ENCODE measurements at places on chromosomes 13 and 19. TPM values are rescaled to one million over a fixed set of nuclear protein-coding genes. Genes with fewer than 3 reads are reported as not detected.

- DNase-seq, result no peak
- no peak overlapping the region for H3K27ac ChIP-seq
- H3K4me3 ChIP-seq, result no peak overlapping the region
- no peaks in the 10 kb centered on the region for H3K4me1 ChIP-seq
- no peaks in the 10 kb centered on the region for H3K36me3 ChIP-seq
- no peaks in the 10 kb centered on the region for H3K27me3 ChIP-seq
These were observed 894.3 kb downstream of the UQCRFS1 start for GRCh38 chr19:28318469-28319179.

DNA sequence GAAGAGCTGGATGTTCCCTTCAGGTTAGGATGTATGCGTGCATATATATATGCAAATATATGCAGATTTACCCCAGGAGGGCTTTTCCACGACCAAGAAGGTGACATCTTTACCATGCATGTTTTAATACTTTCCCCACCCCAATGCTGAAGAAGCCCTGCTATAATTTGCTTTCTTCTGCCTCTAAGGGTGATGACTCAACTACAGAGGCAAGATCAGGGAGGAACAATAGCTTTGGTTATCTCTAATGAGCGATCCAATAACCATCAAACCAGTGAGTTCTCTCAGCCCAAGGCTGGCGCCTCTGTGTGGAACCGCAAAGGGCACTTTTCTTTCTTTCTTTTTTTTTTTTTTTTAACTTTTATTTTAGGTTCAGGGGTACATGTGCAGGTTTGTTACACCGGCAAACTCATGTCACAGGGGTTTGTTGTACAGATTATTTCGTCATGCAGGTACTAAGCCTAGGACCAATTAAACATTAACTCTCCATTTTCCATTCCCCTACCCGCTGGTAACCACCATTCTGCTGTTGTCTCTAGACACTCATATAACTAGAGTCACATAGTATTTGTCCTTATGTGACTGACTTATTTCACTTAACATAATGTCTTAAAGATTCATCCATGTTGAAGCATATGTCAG, 25.7 kb upstream of the UBE2L5 start:
- H3K36me3 ChIP-seq, result peaks cover 2% of the 10 kb centered on the region
- no peaks in the 10 kb centered on the region for H3K27me3 ChIP-seq
- H3K4me3 ChIP-seq, result no peak overlapping the region
- DNase-seq, result no peak

DNA sequence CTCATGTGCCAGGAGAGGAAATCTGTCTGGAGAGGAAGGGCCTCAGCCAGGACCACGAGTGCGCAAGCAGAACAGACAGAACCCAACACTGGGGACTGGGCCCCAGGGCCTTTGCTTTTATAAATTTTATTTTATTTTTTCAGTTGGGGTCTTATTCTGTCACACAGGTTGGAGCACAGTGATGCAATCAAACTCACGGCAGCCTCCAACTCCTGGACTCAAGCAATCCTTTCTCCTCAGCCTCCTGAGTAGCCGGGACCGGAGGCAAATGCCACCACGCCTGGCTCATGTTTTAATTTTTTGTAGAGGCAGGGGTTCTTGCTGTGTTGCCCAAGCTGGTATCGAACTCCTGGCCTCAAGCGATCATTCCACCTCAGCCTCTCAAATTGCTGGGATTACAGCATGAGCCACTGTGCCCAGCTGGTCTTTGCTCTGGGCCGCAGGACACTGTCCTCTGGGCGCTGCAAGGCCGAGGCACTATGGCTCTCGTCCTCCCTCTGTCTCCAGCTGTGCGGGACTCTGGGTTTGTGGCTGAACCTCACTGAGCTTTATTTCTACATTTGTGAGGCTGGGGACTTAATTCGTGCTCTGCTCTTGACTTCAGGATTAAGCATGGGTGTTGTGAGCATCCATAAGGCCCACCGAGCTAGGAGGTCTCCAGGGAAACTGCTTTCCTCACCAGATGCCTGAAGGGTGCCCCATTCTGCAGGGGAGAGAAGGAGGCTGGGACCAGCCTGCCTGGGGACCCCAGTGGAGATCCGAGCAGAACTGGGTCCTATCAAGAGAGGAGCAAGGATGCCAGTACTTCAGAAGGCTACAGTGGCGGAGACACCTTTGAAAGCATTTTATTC, 144.2 kb upstream of the VSTM2B start:
- peaks cover 9% of the 10 kb centered on the region for H3K27me3 ChIP-seq
- no peak for DNase-seq
- no peaks in the 10 kb centered on the region for H3K36me3 ChIP-seq
- no peak overlapping the region for H3K4me3 ChIP-seq
- H3K27ac ChIP-seq, result no peak overlapping the region
- no peaks in the 10 kb centered on the region for H3K4me1 ChIP-seq

DNA sequence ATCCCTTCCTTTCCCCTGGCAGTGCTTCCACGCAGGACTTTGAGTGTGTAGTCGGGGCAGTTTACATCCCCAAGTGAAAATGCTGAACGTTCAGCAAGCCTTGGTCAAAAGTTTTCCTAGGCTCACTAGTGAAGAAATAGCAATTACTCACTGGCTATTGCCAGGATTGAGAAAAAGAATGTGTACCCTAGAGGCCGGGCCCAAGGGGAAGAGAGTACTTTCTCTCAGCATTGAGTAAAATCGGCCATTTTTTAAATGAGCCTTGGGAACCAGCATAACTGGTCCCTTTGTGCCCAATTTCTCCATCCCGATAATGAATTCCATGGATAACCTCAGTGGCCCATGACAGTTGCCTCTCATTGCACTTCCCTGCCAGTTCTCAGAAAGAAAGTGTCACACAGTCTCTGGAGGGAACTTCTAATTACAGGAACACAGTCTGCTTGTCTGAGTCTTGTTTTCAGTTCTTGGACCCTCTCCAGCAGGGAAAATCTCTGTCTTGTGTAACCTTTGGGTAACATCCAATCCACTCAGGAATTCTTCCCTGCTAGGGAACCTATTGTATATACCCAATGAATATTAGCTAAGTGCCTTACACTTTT, 7.3 kb upstream of the OR7D2 start:
- no peak overlapping the region for H3K27ac ChIP-seq
- peaks cover 22% of the 10 kb centered on the region for H3K36me3 ChIP-seq
- no peaks in the 10 kb centered on the region for H3K27me3 ChIP-seq
- no peaks in the 10 kb centered on the region for H3K4me1 ChIP-seq

DNA sequence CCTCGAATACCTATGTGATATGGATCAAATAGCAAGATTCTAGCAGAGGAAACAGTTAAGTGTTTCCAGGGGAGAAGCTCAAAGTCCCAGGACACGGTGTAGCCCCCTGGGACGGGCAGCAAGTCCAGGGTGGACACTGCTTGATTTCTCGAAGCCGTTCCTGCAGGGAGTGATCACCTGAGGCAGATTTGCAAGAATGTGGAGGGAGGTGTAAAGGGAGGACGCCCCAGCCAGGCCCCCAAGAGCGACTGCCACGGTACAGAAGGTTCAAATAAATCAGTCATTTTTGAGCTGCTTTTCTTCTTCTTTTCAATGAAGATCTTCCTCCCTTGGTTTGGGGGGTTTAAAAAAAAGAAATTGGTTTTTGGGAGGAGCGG, 41.4 kb downstream of the KLF2 start:
- H3K4me1 ChIP-seq, result peaks cover 47% of the 10 kb centered on the region
- peak overlapping the region; percentile 85 for H3K27ac ChIP-seq
- no peak for DNase-seq
- peaks cover 18% of the 10 kb centered on the region for H3K27me3 ChIP-seq
- peaks cover 7% of the 10 kb centered on the region for H3K36me3 ChIP-seq

DNA sequence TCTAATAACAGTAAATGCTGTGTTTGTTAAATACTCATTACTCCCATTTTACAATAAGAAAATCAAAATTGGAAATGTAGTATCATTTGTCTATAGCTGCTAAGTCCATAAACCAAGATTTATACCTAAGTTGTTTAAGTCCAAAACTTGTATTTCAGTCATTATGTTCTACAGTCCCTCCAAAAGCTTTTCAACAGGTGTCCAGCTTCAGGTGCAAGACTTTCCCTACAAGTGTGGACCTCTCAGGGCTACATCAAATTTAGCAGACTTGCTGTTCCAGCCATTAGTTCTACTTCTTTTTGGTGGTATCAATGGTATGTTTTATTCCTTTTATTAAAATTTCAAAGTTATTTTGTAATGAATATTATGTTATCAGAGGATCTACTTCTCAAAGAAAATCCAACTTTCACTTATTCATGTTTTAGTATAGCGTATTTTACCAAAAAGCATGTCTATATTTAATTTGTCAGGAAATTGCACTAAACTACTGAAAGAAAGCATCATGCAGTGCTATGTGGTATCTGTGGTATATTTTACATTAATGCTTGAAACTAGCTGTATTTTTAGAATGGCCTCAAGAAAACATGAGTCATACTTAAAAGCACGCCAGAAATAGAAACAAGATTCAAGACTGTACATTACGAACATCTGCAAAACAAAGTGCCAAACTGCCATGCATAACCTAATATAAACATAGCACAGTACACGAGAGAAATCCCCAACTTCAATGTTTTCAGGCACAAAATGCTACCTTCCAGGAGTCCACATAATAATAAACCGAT, 44.5 kb downstream of the VWA8 start:
- peak overlapping the region; percentile 87 for H3K4me3 ChIP-seq
- DNase-seq, result no peak
- H3K27ac ChIP-seq, result peak overlapping the region; percentile 97

Gene PCDH20
- not detected for total RNA-seq

DNA sequence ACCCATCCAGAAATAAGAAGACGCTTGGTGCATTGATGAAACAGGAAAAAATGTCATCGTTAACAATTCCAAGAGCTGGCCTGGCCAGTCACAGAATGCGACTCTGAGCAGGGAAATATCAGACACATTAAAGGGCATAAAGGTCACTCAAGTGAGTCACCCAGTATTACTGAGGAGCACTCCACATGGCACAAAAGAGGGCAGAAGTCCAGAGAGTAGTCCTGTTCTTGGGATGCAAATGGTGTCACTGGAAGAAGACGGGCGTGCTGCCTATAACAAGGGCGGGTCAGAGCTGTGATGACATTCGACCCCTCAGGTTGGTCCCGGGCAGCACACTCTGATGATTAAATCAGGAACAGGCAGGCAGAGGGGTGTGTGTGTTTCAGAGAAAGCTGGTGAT, 720.3 kb downstream of the UQCRFS1 start:
- H3K27ac ChIP-seq, result no peak overlapping the region
- H3K4me3 ChIP-seq, result no peak overlapping the region
- no peaks in the 10 kb centered on the region for H3K36me3 ChIP-seq
- no peak for DNase-seq
- no peaks in the 10 kb centered on the region for H3K27me3 ChIP-seq

GRCh38 chr13:20198781-20199180, 6.0 kb upstream of the GJB2 start:
- H3K27me3 ChIP-seq, result peaks cover 63% of the 10 kb centered on the region
- H3K4me1 ChIP-seq, result peaks cover 16% of the 10 kb centered on the region
- peaks cover 7% of the 10 kb centered on the region for H3K36me3 ChIP-seq
- DNase-seq, result no peak

DNA sequence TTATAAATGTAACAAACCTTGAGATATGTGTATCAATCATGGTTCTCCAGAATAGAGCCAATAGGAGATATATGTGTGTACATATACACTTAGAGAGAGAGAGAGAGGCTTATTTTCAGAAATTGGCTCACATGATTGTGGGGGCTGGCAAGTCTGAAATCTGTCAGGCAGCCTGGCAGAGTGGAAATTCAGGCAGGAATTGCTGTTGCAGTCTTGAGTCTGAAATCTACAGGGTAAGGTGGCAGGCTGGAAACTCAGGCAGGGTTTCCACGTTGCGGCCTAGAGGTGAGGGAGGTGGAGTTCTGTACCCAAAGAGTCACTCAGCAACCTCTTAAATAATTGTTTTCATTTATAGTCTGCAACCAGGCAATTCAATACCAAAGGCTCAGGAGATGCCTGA, 218.4 kb downstream of the B3GLCT start:
- no peak for DNase-seq
- H3K4me3 ChIP-seq, result no peak overlapping the region
- H3K27me3 ChIP-seq, result no peaks in the 10 kb centered on the region
- no peaks in the 10 kb centered on the region for H3K4me1 ChIP-seq
- H3K36me3 ChIP-seq, result no peaks in the 10 kb centered on the region
- no peak overlapping the region for H3K27ac ChIP-seq

- H3K4me1 ChIP-seq, result peaks cover 19% of the 10 kb centered on the region
- DNase-seq, result no peak
- peak overlapping the region; percentile 42 for H3K27ac ChIP-seq
- H3K36me3 ChIP-seq, result no peaks in the 10 kb centered on the region
- peak overlapping the region; percentile 39 for H3K4me3 ChIP-seq
- H3K27me3 ChIP-seq, result peaks cover 32% of the 10 kb centered on the region
These were observed 14.6 kb downstream of the GTPBP3 start for GRCh38 chr19:17351815-17352435.

DNA sequence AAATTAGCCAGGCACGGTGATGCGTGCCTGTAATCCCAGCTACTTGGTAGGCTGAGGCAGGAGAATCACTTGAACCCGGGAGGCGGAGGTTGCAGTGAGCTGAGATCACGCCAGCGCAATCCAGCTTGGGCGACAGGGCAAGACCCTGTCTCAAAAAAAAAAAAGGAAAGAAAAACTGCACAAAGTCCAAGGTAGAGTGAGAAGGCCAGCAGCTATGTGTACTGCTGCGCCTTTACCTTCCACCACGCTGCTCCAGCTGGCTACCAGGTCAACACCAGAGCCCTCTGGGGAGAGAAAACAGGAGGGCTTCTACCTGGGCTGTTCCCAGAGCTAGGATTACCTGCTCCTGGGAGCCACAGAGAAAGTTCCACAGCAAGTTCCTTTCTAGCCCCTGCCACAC, 3.2 kb downstream of the ELL start:
- no peak overlapping the region for H3K27ac ChIP-seq
- H3K4me3 ChIP-seq, result no peak overlapping the region
- no peaks in the 10 kb centered on the region for H3K36me3 ChIP-seq
- H3K27me3 ChIP-seq, result no peaks in the 10 kb centered on the region
- DNase-seq, result no peak

Gene HIPK4
- not detected for total RNA-seq

- peaks cover 3% of the 10 kb centered on the region for H3K27me3 ChIP-seq
- no peak overlapping the region for H3K27ac ChIP-seq
- DNase-seq, result no peak
- no peaks in the 10 kb centered on the region for H3K4me1 ChIP-seq
These were observed 90.2 kb downstream of the ZAR1L start for GRCh38 chr13:32224916-32225315.

DNA sequence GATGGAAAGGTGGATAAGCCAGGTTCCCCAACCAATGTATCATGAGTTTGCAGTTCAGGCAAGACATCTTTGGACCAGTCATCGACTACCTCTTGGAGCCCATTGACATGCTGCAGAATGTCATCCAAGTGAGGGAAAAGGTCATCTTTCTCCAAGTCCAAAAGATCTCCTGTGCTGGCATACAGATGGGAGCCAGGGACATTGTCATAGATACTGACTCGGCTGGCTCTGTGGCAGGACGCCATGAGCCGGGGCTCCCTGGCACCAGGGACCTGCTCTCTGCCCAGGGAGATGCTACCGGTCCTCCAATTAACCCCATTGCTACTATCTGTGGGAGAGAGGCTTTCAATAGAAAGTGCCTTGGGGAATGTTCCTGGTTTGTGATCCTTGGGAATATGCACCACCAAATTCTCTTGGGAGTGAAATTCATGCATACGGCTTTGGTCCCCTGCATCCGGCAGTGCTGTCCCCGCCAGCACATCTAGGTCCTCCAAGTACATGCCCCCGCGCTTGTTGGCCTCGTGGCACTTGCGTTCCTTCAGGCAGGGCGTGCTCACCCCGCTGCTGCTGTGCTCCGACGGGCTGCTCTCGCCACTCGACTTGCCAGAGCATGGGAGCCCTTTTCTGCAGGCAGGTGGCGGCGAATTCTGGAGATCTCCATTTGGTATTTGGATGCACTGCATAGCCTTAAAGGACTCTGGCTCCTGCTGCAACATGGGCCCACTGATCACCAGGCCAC, 113.0 kb downstream of the KL start:
- no peaks in the 10 kb centered on the region for H3K36me3 ChIP-seq
- no peak for DNase-seq
- H3K4me3 ChIP-seq, result no peak overlapping the region
- H3K4me1 ChIP-seq, result peaks cover 1% of the 10 kb centered on the region
- H3K27me3 ChIP-seq, result peaks cover 5% of the 10 kb centered on the region
- no peak overlapping the region for H3K27ac ChIP-seq
